ENCODE measurements at places on chromosomes 4 and X. TPM values are rescaled to one million over a fixed set of nuclear protein-coding genes. Genes with fewer than 3 reads are reported as not detected.

Gene CLIC2
- total RNA-seq, result 12.3 TPM

Gene GPC3
- total RNA-seq, result 1.2 TPM

Gene PITX2
- 48.6 TPM for total RNA-seq

Gene BEND4
- total RNA-seq, result not detected

Gene PDCL2
- total RNA-seq, result not detected

Gene TLR6
- 1.1 TPM for total RNA-seq

Gene SPON2
- total RNA-seq, result 43.9 TPM

Gene XAGE2
- total RNA-seq, result not detected

Gene IL21
- total RNA-seq, result not detected

Gene SATL1
- total RNA-seq, result not detected

DNA sequence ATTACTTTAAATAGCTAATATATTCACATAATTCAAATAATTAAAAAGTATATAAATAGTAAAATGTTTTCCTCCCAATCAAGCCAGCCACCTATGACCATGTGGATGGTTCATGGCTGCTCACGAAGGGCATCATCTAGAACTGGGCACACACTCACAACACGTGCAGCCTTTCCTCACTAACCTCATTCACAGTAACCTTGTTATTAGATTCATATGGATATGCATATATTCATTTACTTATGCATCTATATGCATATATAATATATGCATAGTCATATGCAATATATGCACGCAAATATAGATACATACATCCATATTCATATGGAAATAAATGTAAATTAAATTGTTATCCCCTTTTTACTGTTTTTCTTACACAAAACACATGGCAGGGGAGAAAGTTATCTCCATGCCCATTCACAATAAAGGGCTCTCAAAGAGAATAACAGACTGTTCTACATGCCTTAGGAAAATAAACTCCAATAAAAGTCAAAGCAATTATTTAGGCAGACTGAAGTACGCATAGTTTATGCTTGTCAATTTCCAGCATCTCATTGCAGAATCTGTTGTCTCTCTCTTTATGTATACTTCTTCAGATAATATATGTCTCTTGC is 163.9 kb upstream of the ADGRL3 start:
- DNase-seq, result no peak

GRCh38 chr4:56757821-56758411 is 63.6 kb downstream of the SPINK2 start:
- DNase-seq, result no peak

- no peak for DNase-seq
These were observed 61.9 kb downstream of the COX18 start for GRCh38 chr4:73007526-73008100.

- DNase-seq, result no peak
These were observed 5.8 kb downstream of the FAM114A1 start for GRCh38 chr4:38873290-38873944.

DNA sequence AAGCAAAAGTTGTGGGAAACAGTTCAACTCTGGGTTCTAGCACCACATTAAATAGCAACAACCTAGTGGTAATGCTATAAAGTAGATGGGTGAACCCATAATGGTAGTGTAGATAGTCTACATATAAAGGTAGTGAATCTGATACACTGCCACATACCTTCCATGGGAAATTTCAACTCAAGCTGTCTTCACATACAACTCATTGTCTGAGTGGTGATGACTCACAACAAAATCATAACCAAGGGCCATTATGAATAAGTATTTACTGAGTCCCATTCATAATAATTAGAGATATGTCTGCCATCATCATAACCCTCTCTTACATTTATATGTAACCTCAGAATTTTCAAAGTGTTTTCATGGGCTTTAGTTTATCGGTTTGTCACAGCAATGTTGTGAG is 34.8 kb downstream of the EGF start:
- DNase-seq, result no peak

GRCh38 chr4:99490286-99490685 is 20.5 kb upstream of the C4orf17 start:
- DNase-seq, result no peak

- no peak for DNase-seq
These were observed 204.5 kb downstream of the SLC7A11 start for GRCh38 chr4:138037696-138038095.

DNA sequence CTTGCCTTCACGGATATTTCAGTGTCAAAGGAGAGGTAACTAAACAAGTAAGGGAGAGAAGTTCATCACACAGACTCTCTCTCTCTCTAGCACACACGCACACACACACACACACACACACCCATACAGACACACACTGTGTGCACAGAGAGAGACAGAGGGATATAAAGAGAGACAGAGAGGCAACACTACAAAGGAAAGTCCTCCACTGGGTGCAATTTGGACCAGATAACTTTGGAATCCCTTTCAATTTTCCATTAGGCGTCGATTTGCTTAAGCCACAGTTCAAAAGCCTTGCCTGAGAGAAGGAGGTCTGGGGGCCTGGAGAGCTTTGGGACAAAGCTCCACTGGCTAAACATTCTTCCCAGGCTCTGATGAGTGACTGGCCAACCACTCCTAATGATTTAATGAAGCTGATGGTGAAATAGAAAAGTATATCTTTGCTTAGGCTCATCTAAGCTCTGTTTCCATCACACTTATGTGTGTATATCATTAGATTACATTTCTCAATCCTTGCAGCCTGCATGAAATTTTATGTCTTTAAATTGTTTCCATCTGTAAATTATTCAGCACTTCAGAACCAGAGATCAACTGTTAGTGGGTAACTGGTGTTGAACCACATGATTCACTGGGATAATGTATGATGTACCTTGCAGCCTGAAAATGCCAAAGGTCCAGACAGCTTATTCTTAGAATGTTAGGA is 180.8 kb downstream of the MAGEB17 start:
- DNase-seq, result no peak

DNA sequence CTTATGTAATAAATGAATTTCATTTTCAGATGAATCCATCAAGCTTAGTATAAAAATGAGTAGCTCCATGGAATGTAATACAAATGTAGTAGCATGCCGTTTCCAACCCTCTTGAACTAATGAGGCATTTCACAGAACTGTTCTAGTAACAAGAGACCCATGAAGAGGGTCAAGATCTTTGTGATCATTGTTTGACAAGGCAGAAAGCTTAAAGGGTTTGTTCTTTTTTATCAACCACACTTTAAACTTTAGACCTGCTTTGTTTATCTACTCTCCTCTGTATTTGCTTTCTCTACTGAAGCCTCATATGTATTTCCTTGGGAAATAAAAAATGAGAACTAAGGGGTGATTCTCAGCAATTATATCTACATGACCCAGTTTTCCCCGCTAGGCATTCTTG is 513.9 kb downstream of the ARAP2 start:
- no peak for DNase-seq

DNA sequence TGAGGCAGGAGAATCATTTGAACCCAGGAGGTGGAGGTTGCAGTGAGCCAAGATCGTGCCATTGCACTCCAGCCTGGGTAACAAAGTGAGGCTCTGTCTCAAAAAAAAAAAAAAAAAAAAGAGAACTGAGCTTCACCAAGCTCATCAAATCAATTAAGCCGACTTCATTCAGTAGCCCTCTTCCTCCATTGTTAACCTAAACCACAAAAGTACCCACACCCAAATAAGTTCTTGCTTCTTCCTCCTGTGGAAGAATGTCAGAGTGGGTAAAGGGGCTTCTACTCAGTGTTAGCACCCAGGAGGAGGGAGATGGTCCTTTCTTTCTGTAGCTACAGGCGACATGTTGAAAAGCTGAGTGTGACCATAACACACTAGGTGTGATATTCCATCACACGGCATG is 58.6 kb upstream of the CHRNA9 start:
- DNase-seq, result no peak

DNA sequence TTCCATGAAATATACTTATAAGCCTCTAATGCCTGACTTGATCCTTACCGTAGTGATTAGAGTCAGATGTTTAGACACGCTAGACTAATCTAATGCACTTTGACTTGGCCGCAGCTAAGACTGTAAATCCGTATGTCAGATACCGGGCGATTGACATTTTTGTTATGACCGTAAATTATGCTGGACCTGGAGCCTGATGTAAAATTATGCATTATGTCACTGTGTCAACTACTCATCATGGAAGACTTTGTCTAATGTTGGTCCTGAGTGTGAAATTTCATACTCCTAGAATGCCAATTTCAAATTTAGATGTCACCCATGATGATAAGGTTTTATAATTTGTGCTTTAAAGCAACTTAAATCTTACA is 123.6 kb upstream of the LIMCH1 start:
- DNase-seq, result no peak

- DNase-seq, result no peak
These were observed 4.5 kb upstream of the CBR4 start for GRCh38 chr4:169014586-169014985.

GRCh38 chr4:107714256-107714655 is 5.8 kb downstream of the PAPSS1 start:
- DNase-seq, result no peak

GRCh38 chrX:87003031-87003430 is 514.6 kb upstream of the KLHL4 start:
- DNase-seq, result no peak

- DNase-seq, result no peak
These were observed 5.7 kb downstream of the IL15 start for GRCh38 chr4:141642063-141642462.

GRCh38 chr4:11505221-11505971 is 76.7 kb upstream of the HS3ST1 start:
- no peak for DNase-seq

GRCh38 chr4:14111730-14112181 is 484.2 kb upstream of the BOD1L1 start:
- no peak for DNase-seq

DNA sequence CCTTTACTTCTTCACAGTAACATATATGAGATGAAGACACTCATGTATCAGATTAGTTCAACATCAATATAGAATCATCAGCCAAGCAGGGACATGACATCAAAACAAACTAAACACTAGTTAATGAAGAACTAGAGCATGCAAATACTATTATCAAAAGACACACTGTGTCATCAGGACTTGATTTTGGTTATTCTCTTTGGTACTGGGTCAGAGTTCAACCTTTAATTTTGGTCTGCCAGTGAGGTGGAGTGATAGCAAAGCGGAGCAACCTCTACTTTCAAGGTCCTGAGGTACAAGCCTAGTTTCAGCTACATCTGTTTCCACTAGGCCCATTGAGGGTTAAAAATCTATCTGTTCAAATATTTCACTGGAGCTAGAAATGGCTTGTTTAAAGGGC is 70.5 kb downstream of the TEX13A start:
- no peak for DNase-seq

DNA sequence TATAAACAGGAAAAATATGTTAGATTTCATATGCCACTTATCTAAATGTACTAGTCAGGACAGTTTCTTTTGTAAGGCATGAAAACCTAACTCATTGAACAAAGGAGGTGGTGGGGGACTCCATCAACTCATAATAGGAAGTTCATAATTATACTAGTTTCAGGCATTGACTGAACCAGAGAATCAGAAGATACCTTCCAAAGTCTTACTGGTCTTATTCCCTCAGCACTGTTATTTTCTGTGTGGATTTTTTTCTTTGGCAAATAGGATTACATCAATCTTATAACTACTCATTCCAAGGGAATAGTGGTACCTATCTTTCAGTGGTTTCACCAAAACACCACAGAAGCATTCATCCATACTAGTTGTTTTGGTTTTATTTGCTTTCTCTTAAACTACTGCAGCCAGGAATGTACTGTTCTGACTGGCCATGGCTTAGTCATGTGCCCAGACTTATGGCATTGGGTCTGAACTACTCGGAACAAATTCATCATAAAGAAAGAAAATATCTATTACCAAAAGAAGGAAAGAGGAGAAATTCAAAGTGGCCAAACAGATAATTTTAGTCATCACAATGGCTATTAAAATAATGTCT is 273.9 kb downstream of the ARAP2 start:
- DNase-seq, result no peak

DNA sequence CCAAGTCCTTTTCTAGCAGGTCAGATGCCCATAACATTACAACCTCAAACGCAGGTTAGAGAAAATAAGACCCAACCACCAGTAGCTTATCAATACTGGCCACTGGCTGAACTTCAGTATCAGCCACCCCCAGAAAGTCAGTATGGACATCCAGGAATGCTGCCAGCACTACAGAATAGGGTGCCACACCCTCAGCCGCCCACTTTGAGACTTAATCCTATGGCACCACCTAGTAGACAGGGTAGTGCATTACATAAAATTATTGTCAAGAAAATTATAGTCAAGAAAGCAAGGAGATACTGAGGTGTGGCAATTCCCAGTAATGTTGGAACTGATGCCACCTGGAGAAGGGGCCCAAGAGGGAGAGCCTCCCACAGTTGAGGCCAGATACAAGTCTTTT is 19.9 kb upstream of the TRIM61 start:
- DNase-seq, result no peak

GRCh38 chr4:153210727-153211126 is 6.5 kb downstream of the TRIM2 start:
- no peak for DNase-seq

DNA sequence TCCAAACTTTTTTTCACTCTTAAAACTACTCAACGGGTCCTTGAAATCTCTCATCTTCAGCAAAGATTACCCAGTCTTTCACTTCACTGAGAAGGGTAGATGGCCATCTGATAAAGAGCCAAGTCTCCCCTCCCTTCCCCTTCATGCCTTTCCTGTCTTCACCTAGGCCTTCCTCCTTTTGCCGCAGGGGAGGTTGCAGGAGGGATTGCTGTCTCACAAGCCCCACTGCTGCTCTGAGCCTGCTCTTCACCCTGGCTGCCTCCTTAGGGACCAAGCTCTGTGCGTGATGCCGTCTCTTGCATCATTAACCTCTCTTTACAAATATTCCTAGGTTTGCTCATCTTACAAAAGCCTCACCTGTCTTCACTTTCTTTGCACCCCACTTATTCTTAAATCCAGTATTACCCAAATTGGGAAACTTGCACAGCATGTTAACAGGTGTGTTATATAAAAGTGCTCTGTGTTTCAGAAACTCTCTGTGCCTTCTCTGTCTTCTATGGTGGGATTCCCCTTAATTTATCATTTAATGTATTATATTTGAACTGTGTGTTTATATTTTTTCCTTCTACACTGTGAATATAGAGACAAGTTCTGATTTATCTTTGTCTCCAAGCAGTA is 3.8 kb downstream of the ZFX start:
- no peak for DNase-seq

- no peak for DNase-seq
These were observed 376.4 kb upstream of the NOCT start for GRCh38 chr4:138639018-138639741.

- no peak for DNase-seq
These were observed 99.6 kb upstream of the CCSER1 start for GRCh38 chr4:90027565-90027964.

- DNase-seq, result no peak
These were observed 10.1 kb downstream of the IDS start for GRCh38 chrX:149494844-149495565.

DNA sequence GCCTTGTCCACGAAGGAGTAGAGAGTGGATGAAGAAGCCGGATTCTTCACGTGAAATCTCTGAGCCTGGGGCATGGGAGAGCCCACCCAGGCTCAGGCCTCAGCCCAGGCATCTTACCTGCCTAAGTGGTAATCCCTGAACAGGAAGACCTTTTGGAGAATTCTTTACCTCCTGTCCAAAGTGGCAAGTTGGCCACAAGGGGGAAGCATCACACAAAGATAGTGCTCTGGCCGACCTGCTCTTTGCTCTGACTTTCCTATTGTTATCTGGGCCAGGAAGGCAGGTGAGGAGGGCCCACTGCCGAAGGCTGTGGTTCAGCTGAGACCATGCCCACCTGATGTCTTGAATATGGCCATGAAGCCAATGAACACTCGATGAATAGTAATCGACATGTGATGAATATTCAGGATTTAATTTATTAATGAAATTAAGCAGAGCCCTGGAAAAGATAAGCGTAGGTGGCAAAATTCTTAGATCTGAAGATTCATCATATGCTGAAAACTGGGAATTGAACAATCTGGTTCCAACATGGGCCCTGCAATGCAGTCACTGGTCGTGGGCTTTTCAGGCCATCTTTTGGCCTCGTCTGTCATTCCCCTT is 93.8 kb downstream of the PDGFRA start:
- DNase-seq, result no peak

All from esophagus muscularis mucosa (tissue), 4 donors.